ENCODE measurements at places on chromosomes 6 and 20.

DNA sequence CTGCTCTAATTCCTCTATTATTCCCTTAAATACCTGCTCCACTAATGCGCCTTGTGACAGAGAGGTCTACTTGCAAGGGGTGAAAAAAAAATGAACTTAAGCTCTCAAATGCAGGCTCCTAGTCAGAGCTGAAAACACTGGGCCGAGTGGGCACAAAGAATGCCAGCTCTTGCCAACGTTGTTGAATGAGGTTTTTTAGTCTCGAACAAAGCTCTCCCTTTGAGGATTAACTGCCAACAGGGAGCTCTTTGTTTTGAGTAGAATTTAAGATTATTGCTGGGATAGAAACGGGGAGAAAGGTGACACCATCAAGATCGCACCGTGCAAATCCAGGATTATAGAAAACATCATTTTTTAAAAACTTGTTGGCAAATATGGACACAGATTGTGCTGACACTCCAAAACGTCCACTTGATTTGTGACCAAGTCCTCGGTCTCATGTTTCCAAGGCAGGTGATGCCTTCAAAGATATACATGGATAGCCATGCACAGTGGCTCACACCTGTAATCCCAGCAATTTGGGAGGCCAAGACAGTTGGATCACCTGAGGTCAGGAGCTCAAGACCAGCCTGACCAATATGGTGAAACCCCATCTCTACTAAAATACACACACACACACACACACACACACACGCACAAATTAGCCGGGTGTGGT is 163.2 kb downstream of the BMP7 start:
- no peak for DNase-seq

- no peak for DNase-seq
These were observed 12.1 kb downstream of the HIVEP1 start for GRCh38 chr6:12024216-12024615.

DNA sequence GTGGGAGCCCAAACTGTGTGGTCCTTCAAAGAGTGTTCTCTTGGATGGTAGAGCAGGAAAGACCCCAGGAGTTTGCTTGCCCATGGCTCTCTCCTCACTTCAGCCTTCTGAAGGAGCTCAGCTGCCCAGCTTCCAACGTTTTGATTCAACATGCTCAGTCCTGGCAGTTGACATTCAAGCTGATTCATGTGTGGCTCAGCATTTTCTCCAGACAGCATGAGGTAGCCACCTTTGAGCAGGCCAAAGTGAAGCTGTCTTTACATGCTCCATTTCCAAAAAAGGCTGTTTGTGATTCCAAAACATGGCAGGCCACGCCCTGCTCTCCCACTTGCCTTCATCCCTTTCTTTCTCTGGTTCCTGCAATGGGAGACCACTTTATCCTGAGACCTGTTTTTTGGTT is 280.2 kb downstream of the TBC1D7 start:
- no peak for DNase-seq

GRCh38 chr6:37050045-37050853 is 44.8 kb downstream of the FGD2 start:
- DNase-seq: no peak

- DNase-seq: no peak
These were observed 319.4 kb downstream of the HTR1B start for GRCh38 chr6:77143659-77144447.

DNA sequence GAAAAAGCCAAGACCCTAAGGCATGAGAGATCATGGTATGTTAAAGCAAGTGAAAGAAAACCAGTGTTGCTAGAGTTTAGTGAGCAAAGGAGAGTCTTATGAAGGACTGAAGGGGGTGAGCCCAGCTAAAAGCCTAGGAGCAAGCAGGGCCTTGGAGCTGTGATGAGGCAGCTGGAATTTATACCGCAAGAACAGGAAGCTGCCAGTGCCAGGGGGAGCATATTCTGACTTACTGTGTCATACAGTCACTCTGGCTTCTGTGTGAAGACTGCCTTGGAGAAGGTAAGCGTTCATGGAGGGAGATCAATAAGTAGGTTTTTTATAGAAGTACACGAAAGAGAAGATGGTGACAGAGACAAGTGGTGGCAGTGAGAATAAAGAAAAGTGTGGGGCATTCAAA is 308.9 kb upstream of the THEMIS start:
- no peak for DNase-seq

GRCh38 chr6:82882363-82883023 is 183.1 kb downstream of the UBE3D start:
- DNase-seq: no peak

DNA sequence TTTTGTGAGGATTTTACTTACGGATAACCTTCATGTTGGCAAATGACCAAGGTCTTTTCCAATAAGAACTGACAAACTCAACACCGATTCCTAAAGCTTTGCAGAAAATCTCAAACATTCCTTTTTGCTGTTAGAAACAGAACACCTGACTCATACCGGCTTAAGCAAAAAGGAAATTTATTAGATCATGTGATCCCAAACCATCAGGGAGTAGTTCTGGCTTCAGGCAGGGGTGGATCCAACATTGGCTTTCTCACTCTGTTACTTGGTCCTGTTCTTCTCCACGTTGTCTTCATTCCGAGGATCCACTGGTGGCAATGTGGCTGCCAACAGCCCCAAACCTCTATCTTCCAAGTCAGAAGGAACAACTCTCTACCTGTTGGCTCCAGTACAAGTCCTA is 95.9 kb upstream of the PMEPA1 start:
- DNase-seq: no peak

GRCh38 chr6:105886066-105886813 is 199.9 kb upstream of the PRDM1 start:
- DNase-seq: no peak

- no peak for DNase-seq
These were observed 37.5 kb downstream of the SNAI1 start for GRCh38 chr20:50020288-50020687.
